Cerebellar nuclear complex (tissue), 1 donor: ENCODE measurements at places on chromosomes 13 and 19.
A peak's percentile ranks its signal among the peaks of the same experiment; 100 is the strongest.

DNA sequence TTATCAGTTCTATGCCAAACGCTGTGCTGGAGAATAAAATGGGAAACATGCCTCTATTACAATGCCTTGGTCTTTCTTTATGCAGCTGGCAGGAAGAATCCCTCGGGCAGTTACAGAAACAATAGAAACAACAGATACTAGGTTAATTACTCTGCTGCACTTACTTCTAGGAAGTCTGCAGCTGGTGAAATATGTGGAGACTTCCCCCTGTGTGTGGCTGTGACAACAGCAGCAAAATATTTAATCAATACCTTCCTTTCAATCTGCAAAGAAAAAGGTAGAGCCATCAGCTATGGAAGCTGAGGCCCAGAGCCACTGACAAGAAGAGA is 9.9 kb downstream of the STOML3 start:
- no peak for DNase-seq

DNA sequence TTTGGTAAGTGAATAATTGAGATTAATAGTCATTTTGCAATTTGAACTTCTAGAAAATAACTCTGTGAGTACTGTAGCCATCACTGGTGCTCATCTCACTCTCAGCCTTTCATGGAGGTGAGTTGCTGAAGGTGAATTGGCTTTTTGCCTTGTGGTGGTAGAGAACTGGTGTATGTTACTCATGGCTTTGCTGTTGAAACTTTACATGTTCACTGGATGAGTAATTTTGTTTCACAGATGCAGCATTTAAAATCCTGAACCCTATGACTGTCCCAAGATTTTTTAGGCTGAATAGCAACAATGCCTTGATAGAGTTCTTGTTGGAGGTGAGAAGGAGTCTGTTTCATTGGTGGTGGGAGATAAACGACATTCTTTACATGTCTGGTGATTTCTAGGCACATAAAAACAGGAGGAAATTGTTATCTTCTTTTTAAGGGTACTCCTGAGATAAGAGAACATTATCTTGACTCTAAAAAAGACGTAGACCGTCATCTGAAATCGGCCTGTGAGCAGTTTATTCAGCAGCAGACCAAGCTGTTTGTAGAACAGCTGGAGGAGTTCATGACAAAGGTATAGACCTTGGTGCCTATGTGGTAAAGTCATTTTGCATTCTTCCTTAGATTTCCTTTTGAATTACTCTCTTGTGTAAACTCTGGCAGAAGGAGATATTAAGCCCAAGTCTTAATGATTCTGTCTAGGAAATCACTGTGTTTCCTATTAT is 53.9 kb downstream of the COG3 start:
- no peak for DNase-seq

DNA sequence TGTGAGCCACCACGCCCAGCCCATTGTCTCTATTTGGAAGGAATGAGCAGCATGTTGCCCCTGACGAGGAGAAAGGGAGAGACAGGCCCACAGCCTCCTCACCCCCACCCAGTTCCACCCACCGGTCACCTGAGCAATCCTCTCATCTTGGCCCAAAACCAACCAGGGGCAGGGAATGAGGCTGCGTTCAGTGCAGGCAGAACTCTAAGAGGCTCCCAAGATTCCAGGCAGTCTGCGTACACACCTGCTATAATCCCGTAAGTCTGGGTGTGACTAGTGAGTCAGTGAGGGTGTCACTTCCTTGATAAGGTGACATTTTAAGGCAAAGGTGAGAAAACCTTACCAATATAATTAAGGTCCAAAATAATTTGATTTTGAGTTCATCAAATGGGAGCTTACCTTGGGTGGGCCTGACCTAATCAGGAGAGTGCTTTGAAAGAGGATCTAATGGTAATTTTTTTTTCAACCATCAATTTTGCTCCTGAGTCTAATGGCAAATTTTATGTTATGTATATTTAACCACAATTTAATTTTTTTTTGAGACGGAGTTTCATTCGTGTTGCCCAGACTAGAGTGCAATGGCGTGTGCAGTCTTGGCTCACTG is 26.9 kb upstream of the KLF2 start:
- DNase-seq: no peak

GRCh38 chr13:101149735-101150384 is 266.4 kb downstream of the NALCN start:
- no peak for DNase-seq

DNA sequence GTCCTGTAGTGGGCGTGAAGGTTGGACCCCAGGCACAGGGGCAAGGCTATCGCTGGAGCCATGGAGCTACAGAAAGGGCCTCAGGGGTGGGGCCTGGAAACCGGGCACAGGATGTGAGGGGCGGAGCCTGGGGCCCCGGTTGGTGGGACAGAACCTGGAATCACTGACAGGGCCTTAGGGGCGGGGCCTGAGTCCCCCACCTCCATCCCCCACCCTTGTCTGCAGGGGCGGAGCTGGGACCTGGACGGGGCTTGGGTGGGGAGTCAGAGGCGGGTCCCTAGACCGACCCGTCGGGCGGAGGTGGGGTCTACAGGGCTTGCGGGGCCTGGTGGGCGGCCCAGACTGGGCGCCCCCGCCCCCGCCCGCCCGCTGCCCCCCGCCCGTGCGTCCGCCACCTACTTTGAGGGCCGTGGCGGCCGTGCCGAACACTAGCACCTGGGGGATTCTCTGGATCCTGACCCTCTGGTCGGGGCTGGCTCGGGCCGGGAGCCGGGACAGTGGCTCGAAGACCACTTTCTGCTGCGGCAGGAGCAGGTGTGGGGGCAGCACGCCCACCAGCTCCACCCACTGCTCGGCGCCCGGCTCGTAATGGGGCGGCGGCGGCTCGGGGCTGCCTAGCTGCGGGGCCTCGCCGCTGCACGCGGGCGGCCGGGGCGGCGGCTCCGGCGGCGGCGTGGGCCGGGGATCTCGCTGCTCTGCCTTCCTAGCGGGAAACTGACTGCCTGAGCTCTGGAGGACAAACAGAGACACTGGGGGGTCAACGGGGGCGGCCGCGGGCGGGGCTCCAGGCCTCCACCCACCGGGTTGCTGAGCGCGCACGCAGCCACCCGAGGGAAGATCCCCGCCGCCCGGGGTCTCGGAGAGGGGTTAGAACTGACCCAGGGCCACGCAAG is 26.3 kb downstream of the DCAF15 start:
- DNase-seq: no peak

DNA sequence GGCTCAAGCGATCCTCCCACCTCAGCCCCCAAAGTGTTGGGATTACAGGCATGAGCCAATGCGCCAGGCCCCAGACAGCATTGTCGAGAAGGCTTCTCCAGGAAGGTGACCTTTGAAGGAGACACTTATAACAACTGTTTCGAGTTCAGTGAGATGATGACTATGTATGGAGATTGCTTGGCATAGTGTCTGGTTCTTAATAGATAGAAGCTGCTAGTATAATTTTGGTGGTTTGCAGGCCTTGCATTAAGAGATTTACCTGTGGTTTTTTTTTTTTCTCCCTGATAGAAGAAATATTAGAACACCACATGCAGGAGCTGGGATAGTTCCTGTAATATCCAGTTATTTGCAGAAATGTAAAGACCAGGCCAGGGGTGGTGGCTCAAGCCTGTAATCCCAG is 3.7 kb downstream of the MARCHF2 start:
- DNase-seq: no peak

GRCh38 chr13:66415444-66415843 is 814.7 kb downstream of the PCDH9 start:
- no peak for DNase-seq

GRCh38 chr13:25166306-25166705 is 5.8 kb downstream of the AMER2 start:
- DNase-seq: no peak

GRCh38 chr13:101919541-101920181 is 467.2 kb downstream of the ITGBL1 start:
- DNase-seq: peak; percentile 35

- peak; percentile 86 for DNase-seq
Measured at GRCh38 chr19:48445606-48446481, at the start of gene GRWD1. Gene GRWD1, plus strand, starts transcription at chr19:48445983. Its CDS starts 23 bp downstream, at chr19:48446006.

- no peak for DNase-seq
Measured at GRCh38 chr13:47226516-47226915, 329.7 kb upstream of the HTR2A start.

DNA sequence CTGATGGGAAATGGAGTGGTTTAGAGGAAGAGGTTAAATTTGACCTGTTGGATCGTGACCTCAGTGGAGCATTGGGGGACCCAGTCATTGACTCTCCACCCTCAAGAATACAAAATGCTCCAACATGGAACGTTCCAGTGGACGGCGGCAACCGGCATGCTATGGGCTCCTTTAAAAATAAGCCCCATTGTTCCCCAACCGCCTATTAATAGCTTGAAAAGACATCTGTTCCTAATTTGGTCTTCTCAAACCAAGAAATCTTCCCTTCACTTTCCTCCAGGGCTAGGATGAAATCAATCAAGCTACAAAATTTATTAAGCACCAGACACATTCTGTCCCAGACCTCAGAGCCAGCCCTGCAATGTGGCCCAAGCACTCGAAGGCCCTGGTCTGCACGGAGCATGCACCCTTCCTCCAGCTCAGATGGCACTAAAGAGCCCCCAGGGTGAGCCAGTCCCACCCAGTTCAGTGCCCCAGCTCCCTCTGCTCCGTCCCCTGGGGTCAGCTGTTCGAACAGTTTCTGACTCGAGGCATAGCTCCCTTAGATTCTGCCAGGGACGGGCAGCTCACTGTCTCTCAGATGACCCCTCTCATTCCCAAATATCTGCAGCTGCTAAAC is 22.5 kb upstream of the VSTM2B start:
- no peak for DNase-seq

DNA sequence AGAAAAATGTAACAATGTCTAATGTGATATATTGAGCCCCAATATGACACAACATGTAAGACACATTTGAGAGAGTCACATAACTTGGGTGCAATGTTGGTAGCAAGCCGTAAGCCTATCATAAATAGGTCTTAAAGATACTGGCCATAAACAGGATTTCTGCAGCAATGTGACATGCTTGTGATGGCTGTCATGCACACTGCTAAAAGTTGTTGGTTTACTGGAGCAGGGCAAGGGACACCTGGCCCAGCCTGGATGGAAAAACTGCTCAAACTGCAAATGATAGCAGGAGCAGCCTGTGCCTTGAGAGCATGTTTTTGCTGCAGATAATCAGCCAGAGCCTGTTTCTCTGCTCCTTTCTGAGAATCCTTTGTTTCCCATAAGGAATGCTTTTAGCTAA is 136.7 kb upstream of the ZNF91 start:
- no peak for DNase-seq

DNA sequence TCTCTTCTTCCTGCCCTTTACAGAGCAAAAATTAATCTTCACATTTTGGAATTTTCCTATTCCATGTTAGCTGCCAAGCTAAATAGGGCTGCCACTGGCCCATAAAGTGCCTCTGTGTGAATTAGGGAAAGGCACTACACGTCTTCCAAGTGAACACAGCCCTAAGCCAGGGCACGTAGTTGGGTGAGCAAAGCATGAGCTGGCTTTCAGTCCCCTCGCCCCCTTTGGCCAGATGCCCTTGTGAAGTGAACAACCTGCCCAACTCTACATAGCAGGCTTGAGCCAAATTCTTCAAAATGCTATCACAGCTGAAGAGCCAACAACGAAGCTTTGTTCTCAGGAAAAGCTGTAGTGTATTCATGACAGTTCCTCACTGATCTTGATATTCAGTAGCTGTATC is 213.1 kb downstream of the OXGR1 start:
- DNase-seq: no peak

DNA sequence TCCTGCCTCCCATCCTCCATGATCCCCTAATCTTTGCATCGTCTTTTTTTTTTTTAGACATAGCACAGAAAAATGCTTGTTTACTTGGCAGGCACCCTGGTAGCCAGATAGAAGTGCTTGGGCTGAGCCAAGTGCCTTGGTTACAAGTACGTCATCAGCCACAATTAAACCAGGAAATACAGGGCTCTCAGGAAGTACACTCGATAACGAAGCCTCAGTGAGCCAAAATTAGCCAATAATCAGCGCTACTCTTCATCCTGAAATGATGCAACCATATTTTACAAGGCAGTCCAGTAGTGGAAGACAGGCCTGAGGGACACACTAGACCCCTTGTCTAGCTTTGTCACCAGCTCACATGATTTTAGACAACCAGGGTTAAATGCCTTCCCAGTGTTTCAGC is 194.0 kb upstream of the NBEA start:
- no peak for DNase-seq
